ENCODE measurements at places on chromosomes 12 and 14.

GRCh38 chr12:13472690-13473089 is 276.2 kb downstream of the EMP1 start:
- no peak for DNase-seq

DNA sequence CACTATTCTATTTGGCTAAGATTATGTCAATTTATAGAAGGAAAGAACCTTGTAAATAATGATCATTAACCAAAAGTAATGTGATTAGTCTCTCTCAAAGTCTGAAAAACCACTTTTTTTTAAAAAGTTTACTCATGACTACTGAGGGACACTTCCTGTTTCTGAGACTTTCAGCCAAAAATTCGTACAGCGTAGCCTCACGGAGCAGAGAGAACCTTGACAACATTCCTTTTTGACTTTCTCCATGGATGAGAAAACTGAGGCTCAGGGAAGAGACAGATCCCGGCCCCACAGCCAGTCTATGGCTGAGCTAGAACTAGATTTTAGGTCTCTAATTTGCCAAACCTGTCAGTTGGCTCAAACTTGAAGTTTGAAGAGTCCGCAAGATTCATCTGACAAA is 68.2 kb downstream of the DAD1 start:
- DNase-seq: no peak

- DNase-seq: no peak
These were observed 74.8 kb upstream of the MGAT4C start for GRCh38 chr12:86331012-86331411.

DNA sequence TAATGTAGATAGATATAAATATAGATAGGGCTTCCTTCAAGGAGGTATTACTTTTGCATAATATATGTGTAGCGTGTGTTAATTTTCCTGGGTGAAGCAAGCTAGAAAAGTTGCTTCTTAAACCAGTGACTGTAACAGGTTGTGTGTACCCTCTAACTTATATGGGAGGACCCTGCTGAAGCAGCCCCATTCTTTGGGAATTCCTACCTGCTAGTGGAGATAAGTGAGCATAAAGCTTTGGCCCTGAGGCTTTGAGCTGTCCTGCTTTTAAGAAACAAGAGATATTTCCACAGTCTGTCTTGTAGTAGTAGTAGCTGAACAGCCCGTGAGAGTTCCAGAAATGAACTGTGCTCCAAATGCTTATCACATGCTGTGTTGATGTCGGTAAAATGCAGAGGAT is 8.6 kb downstream of the RMST start:
- no peak for DNase-seq

- no peak for DNase-seq
These were observed 31.6 kb upstream of the AMIGO2 start for GRCh38 chr12:47111392-47111778.

GRCh38 chr12:2173971-2174370 is 121.2 kb downstream of the CACNA1C start:
- DNase-seq: no peak

DNA sequence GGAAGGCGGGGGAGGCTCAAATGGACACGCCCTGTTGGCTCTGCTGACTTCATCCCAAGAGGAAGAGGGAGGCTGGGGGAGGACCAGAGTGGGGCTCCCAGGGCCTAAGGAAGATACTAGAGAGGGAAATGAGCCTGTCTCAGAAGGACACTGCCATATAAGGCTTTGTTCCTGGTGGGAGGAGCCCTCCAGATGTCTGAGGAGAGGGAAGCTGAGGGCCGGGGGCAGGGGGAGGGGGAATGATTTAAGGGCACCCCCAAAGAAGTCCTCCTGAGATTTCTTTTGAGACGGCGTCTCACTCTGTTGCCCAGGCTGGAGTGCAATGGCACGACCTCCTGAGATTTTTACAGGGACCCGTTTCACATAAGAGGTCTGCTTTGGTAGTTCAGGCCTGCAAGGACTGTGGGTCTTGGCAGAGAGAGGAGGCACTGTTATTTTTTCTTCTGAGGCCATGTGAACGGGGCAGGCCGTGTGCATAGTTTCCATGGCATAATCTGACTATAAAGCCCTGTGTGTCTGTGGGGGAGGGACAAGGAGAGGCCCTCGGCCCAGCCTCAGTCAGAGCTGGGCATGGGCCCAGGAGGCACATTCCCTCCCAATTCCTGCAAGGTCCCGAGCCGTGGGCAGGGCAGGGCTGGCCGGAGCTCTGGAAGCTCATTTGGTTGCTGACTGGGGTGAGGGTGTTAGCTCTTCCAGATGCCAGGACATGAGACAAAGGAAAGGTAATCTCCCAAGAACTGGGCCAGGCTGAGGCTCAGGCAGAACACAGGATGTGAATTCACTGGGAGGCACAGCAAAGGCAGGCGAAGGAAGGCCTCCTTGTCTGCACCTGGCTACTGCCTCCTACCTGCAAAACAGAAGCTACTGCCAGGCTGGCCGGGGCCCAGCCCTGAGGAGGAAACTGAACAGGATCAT is 22.2 kb upstream of the PLEKHG3 start:
- DNase-seq: no peak

- no peak for DNase-seq
These were observed 3.9 kb upstream of the TM7SF3 start for GRCh38 chr12:27018037-27018436.

GRCh38 chr12:30902596-30902995 is 24.0 kb upstream of the TSPAN11 start:
- no peak for DNase-seq

- DNase-seq: no peak
These were observed 5.0 kb downstream of the CMKLR1 start for GRCh38 chr12:108333898-108334699.

GRCh38 chr12:121590476-121591143 is 9.8 kb upstream of the KDM2B start:
- DNase-seq: peak; percentile 65

- no peak for DNase-seq
These were observed 12.3 kb downstream of the CLEC2B start for GRCh38 chr12:9856894-9857293.

DNA sequence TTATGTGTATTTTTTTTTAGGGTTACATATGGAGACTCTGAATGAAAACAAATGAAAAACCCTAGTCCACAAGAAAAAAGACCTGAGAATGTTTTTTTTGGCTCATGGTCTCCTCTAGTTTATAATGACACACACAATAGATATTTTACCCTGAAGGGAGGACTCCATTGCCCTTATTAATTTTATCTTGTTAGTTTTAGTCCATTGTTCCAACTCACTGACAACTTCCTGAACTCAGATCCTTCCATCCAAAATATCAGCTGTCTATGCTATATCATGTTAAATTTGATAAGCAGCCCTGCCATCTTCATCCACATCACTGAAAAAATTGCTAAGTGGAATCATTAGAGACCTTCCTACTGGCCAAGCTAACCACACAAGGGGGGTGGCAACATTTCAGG is 232.1 kb downstream of the MON2 start:
- no peak for DNase-seq

DNA sequence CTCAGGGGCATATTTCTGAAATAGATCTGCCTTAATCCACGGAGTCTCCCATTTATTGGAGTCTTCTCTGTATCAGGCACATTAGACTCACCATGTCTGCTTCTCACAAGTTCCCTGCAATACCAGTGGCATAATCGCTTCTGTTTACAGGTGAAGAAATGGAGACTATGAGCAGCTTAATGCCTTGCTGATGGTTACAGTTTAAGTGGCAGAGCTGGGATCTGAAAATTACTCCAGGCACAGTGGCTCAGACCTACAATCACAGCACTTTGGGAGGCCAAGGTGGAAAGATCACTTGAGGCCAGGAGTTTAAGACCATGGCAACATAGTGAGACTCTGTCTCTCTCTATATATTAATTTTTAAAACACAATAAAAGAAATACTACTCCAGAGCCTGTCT is 7.3 kb upstream of the RIC8B start:
- DNase-seq: no peak

GRCh38 chr12:124608450-124608870 is 41.0 kb upstream of the NCOR2 start:
- no peak for DNase-seq

- peak; percentile 40 for DNase-seq
These were observed 886 bp upstream of the FUT8 start for GRCh38 chr14:65411656-65412031.

- no peak for DNase-seq
These were observed 947 bp downstream of the TMEM52B start for GRCh38 chr12:10179776-10180181.

GRCh38 chr12:119649202-119649808 is 18.6 kb upstream of the PRKAB1 start:
- peak; percentile 40 for DNase-seq

- no peak for DNase-seq
These were observed 64.8 kb downstream of the PPP2R5C start for GRCh38 chr14:101826351-101826750.

GRCh38 chr14:85542623-85543022 is 12.7 kb downstream of the FLRT2 start:
- no peak for DNase-seq

DNA sequence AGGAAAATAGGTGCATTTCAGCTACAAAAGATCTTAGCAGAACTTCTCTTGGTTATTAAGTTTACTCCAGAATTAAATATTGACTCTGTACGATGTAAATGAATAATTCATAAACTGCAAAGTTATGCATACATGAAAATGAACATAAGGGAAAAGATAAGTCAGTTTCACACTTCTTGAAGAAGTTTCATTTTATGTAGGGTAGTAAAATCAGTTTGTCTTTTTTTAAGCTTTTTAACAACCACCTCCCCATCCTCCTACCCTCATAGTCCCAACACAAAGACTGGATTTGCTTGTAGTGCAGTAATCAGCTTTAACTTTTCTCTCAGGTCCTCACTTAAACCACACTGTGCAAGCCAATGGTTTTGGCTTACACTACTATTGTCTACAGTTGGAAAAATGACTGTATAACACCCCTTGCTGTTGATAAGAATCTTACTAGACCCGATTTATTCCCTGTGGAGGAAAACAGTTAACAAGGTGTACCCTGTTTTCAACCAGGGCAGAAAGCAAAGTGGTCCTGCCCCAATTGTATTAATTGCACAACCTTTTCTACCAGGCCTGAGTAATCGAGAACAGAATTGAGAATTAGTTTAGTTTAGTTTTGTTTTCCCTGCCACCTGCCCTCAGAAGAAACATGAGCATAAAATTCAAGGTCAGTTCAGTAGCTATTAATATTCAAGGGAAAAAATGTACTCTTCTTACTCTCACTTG is 44.1 kb downstream of the NIN start:
- no peak for DNase-seq

- no peak for DNase-seq
These were observed 144.0 kb upstream of the TMPO start for GRCh38 chr12:98371419-98371818.

GRCh38 chr14:99596772-99597171 is 7.2 kb downstream of the CCDC85C start:
- no peak for DNase-seq

DNA sequence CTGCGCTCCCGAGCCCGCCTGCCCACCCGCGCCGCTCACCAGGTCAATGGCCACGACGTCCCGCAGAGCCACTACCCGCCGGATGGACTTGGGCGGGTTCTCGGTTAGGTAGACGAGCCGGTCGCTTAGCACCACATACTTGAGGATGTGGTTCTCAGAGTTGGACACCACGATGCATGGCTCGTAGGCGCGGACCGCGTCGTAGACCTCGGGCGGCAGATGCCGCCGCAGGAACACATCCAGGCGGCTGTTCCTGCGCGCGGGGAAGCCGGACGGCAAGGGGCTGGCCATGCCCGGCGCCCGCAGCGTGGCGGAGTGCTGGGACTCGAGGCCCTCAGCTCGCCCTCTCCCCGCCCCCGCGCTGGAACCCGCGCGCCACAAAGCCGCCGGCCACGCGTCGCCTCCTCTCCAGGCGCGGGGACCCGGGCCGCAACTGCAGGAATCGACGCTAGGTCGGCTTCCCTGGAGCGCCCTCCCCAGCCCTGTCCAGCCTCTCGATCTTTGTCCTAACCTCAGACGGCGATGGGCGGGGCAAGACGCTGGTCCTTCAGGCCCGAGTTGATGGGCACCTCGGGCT is at the start of gene C12orf56:
Gene C12orf56 (minus strand): TSS at position 484 of the 577 bp plus-strand sequence. CDS start 193 bp downstream, at position 291.
- no peak for DNase-seq

- DNase-seq: peak; percentile 24
These were observed 109.6 kb downstream of the DYRK2 start for GRCh38 chr12:67758119-67758518.

DNA sequence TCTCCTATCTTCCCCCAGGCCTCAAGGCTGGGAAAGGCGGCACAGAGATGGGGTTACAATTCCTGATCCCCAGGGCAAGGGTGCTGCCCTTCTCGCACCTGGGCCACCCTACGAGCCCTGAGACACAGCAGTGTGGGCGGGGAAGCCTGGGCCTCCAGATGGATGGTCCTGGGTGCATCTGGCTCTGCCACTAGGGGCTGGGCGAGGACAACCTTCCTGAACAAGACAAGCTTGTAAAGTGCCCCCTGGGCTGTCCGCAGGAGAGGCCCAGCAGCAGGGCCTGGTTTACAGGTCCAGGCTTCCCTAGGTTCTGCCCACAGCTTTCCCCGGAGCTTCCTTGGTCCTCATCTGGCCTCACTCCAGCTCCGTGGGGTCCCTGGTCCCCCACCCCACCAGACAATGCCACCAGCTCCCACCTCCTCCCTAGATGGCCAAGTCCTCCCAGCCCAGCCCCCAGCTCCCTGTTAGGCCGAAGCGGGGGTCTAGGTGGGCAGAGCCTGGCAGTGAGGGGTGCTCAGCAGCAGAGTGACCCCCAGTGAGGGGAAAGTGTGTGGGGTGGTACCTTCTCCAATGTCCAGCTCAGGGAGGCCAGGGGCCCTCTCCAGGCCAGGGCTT is 8.9 kb downstream of the ARL6IP4 start:
- no peak for DNase-seq

DNA sequence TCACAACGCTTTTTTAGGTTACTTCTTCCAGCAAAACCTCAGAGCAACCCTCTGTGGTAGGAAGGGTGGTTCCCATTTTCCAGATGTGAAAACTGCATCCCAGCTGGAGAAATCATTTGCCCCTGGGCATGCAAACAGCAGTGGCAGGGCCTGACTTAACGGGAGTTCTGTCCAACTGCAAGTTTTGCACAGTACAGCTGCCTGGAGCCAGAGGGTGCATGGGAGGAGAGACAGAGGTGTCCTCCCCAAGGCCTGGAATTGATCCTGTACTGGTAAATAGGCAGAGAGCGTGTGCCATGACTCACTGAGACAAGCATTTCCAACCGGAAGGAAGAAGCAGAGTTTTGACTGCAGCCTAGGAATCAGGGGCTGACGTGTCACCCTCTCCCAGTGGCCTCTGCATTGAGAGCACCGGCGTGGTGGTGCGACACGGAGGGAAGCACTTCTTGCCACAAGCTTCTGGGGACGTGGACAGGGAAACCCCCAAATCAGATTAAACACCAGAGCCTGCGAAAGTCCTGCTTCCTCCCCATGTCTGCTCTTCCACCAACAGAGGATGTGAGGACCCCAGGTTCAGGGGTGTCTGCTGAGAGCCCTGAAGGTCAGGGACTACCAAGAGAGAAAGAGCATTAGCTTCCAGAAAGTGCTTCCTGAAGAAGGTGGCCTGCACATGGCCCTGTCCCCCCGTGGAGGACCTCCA is 19.0 kb upstream of the SERPINA4 start:
- DNase-seq: no peak

GRCh38 chr12:52189376-52190174 is 2.2 kb downstream of the KRT80 start:
- no peak for DNase-seq

- no peak for DNase-seq
These were observed 25.2 kb downstream of the DAAM1 start for GRCh38 chr14:59213368-59214315.

- no peak for DNase-seq
These were observed 20.6 kb upstream of the PCNX1 start for GRCh38 chr14:70886421-70887206.

- no peak for DNase-seq
These were observed 1.1 kb upstream of the TMEM121 start for GRCh38 chr14:105525326-105525725.

- DNase-seq: no peak
These were observed 9.1 kb upstream of the RNF34 start for GRCh38 chr12:121390856-121391255.

GRCh38 chr12:3145033-3145432 is 67.9 kb downstream of the TSPAN9 start:
- no peak for DNase-seq
